ENCODE measurements at places on chromosomes 7 and 10. TPM values are rescaled to one million over a fixed set of nuclear protein-coding genes. Genes with fewer than 3 reads are reported as not detected.

The ST7 gene
- polyA plus RNA-seq, result 35.7 TPM

The DPYSL4 gene
- polyA plus RNA-seq, result 2.1 TPM

The PNLIPRP2 gene
- 16.7 TPM for polyA plus RNA-seq

The ANKRD61 gene
- 0.81 TPM for polyA plus RNA-seq

DNA sequence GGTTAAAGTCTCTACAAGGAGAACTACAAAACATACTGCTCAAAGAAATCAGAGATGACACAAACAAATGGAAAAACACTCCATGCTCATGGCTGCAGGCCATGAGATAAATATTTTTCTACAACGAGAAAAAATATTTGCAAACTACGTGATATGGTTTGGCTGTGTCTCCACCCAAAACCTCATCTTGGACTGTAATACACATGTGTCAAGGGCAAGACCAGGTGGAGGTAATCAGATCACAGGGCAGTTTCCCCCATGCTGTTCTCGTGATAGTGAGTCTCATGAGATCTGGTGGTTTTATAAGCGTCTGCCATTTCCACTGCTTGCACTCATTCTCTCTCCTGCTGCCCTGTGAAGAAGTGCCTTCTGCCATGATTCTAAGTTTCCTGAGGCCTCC, 57.8 kb downstream of the COA1 start:
- no peaks in the 10 kb centered on the region for H3K36me3 ChIP-seq
- H3K27me3 ChIP-seq, result no peaks in the 10 kb centered on the region
- DNase-seq, result no peak
- H3K4me1 ChIP-seq, result no peaks in the 10 kb centered on the region

DNA sequence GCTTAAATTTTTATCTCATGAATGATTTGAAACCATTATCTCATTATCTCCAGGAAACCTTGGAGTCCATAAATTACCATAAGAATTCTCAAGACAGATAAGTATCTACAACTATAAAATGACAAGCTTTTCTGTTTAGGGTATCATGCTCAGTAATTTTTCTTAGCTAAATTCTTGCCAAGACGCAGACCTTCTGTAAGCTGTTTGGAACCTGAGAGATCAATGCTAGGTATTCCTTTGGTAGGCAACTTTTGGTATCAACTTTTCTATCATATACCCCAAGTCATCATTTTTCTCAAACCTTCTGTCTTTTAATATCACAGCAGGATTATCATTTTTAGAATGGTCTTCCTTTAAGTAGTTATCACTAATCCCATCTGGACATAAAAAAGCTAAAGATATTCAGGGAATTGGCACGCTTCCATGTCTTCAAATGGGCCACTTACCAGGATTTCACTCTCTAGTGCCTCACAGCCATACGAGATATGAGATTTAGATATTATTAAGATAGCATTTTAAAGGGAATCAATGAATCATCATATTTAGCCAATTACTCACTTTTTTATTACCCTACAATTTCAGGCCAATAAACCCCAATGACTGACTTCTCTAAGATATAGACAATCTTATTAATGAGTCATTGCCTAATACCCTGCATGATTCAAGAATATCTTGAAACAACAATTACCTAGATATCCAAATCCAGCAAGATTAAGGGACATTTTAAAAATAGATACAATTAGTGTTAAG, 544.1 kb downstream of the HTR7 start:
- no peaks in the 10 kb centered on the region for H3K4me1 ChIP-seq
- H3K27ac ChIP-seq, result no peak overlapping the region
- no peaks in the 10 kb centered on the region for H3K36me3 ChIP-seq
- H3K27me3 ChIP-seq, result no peaks in the 10 kb centered on the region
- DNase-seq, result no peak

DNA sequence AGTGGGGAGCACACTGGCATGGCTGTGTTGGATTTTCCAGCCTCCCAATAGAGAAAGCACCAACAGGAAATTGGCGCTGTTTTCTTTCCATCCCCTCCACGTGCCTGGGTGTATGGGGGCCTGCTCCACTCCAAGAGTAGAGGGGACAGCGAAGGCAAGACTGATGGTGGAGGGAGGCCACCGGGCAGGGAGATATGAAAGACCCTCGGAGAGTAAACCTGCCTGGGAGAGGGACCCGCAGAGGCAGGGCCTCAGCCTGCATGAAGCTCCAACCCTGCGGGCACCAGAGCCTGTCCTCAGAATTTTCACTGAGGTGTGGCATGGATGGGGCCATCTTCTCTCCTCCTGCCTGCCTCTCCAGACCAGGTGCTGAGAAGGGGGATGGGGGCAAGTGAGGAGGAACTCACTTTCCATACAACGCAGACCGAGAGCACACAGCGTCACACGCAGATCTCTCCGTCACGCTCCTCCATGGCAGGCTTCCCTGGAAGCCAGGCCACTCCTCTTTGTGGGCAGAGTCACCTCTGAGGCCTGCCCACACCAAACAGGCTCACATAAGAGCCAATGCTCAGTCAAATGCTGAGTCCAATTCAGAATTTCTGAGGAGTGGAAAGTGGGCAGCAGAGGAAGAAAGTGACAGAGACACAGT, 18.8 kb downstream of the ANXA11 start:
- no peak overlapping the region for H3K27ac ChIP-seq
- no peaks in the 10 kb centered on the region for H3K36me3 ChIP-seq
- H3K27me3 ChIP-seq, result no peaks in the 10 kb centered on the region
- H3K4me3 ChIP-seq, result no peak overlapping the region
- no peak for DNase-seq
- H3K4me1 ChIP-seq, result peaks cover 11% of the 10 kb centered on the region

DNA sequence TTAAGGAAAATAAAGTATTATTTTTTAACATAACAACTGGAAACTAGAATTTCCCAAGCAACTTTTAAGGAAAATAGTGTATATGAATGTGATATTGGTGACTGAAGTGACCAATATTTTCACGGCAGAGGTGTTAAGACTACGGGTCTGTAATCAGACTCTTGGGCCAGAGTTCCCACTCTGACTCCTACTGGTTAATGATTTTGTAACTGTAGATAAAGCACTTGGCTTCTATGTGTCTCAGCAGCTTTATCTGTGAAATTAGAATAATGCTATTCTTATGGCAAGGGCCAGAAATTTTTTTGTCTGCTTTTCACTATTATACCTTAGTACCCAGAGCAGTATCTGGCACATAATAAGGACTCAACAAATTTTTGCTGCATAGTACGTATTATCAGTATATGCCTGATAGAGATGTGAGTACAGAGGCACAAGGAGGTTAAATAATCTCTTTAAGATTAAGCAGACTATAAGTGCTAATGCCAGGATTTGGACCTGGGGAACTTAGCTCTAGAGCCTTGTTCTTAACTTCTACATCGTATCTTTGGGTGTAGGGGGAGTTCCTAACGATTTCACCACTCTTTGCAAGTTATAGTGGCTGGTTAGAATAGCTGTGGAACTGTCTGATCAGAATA, 186.1 kb upstream of the SLC26A5 start:
- no peaks in the 10 kb centered on the region for H3K36me3 ChIP-seq
- H3K4me3 ChIP-seq, result no peak overlapping the region
- DNase-seq, result peak; percentile 9
- no peak overlapping the region for H3K27ac ChIP-seq
- no peaks in the 10 kb centered on the region for H3K4me1 ChIP-seq

GRCh38 chr7:88919478-88920131, 124.1 kb upstream of the TEX47 start:
- no peaks in the 10 kb centered on the region for H3K36me3 ChIP-seq
- no peaks in the 10 kb centered on the region for H3K27me3 ChIP-seq
- no peak for DNase-seq
- no peak overlapping the region for H3K27ac ChIP-seq

DNA sequence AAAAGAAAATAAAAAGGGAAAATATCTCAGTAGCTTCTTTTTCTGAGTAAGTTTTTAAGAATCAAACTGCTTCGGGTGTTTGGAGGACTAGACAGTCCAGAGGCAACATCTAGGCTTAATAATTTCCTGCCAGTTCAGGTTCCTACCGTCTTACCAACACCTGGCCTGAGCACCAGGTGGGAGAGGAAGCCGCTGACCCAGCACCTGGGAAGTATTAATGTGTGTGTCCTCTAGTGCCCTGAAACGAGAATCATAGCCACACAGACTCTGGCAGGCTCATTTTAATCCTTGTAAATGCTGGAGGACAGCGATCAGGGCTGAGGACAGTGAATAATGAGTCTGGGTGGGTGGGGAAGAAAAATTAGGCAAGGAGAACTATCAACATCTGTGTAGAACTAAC, 137.4 kb downstream of the ZNF438 start:
- H3K4me1 ChIP-seq, result no peaks in the 10 kb centered on the region
- no peaks in the 10 kb centered on the region for H3K36me3 ChIP-seq
- DNase-seq, result no peak

GRCh38 chr7:41142904-41143473, 559.9 kb downstream of the INHBA start:
- H3K4me1 ChIP-seq, result no peaks in the 10 kb centered on the region
- H3K36me3 ChIP-seq, result no peaks in the 10 kb centered on the region
- no peak overlapping the region for H3K27ac ChIP-seq
- H3K4me3 ChIP-seq, result no peak overlapping the region

GRCh38 chr7:45180084-45180986, 22.7 kb downstream of the RAMP3 start:
- H3K36me3 ChIP-seq, result no peaks in the 10 kb centered on the region
- no peak overlapping the region for H3K4me3 ChIP-seq
- H3K27me3 ChIP-seq, result peaks cover 4% of the 10 kb centered on the region
- no peak overlapping the region for H3K27ac ChIP-seq
- no peaks in the 10 kb centered on the region for H3K4me1 ChIP-seq

All from hepatocyte (in vitro differentiated cells).